ENCODE measurements at places on chromosomes 4 and X.

- no peak for DNase-seq
These were observed 96.7 kb downstream of the ITM2A start for GRCh38 chrX:79270401-79270800.

GRCh38 chrX:10709276-10709675 is 88.9 kb upstream of the MID1 start:
- DNase-seq = no peak

DNA sequence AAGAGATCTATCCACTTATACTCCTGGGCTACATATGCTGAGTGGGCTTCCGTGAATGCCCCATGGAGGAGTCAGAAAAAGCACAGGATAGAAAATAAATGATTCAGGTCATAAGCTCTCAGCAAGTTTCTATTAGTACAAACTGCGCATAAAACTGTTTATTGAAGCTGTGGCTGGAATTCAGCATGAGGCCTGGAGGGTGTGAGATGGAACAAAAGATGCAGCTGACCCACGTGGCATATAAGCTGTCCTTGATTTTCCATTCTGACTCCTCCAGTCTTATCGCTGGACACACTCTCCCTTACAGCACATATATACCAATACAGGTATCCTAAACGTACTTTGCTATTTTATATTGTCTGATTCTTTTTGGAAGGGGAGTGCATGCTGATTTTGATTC is 17.9 kb downstream of the GRXCR1 start:
- no peak for DNase-seq

GRCh38 chr4:569958-570667 is 6.0 kb downstream of the TMEM271 start:
- DNase-seq = no peak

DNA sequence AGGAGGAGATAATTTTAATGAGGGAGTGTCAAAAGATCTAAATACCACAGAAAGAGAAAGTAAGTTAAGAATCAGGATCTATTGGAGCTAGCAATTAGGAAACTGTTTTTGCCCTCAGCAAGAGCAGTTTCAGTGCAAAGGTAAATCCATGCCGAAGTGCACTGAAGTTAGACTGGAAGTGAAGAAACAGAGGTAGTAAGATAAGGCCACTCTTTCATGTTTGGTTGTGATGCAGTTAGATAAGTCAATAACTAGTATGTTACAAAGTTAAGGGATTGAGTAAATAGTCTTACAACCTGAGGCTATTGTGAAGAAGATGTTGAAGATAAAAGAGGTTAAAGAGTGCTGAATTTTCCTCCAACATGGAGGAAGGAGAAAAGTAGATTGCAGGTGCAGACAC is 46.7 kb upstream of the UCP1 start:
- DNase-seq = no peak

DNA sequence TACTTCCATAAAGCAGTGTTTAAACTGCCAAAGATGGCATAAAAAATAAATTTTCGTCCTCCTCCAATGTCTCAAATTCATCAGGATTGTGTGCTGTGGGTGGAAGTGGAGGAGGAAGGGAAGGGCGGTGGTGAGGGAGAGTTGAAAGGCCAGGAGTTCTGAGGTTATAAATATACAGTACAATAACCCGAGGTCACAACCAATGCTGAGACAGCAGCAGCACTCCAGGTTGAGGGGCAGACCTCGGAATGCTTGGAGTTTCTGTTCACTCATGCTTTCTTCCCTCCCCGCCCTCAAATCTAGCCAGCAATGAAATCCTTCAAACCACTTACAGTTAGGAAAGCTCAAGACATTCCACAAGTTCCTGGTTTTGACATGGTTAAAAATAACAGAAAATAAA is 134.0 kb upstream of the SMAD1 start:
- DNase-seq = no peak

- no peak for DNase-seq
These were observed 30.3 kb downstream of the SLC10A6 start for GRCh38 chr4:86818841-86819240.

DNA sequence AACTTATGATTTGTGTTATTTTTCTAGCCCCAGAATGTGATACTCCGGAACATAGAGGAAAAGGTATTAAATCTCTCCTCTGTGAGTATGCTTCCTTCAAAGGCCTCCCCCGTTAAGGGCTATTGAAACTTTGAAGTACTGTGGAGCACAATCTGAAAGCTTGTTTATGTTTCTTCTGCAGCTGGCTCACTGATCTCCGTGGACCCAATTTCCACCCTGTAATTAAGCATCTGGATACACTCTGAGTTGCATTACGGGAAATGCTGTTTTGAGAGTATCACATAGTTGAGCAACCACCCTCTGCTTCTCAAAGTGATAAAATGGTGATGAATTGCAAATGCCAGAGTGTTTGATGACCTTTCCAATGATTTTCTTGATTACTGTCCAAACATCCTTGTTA is 296.8 kb upstream of the PABPC5 start:
- DNase-seq = no peak

DNA sequence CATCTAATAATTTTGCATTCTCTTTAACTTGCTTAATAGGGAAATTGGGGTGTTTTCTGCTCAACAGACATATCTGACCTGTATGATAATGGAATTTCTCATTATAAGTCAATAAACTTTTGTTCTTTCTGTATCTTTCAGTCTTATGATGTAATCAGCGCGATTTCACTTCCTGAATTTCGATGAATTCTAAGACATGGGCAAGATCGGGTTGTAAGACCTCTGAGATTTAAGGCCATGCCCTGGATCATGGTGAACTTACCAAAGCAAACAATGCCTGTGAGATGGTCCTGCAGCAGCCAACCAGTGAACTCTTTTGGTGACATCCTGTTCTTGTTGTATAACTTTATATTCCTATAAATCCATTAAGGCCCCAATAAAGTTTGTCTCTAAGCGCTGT is 88.1 kb downstream of the NBDY start:
- DNase-seq = no peak

DNA sequence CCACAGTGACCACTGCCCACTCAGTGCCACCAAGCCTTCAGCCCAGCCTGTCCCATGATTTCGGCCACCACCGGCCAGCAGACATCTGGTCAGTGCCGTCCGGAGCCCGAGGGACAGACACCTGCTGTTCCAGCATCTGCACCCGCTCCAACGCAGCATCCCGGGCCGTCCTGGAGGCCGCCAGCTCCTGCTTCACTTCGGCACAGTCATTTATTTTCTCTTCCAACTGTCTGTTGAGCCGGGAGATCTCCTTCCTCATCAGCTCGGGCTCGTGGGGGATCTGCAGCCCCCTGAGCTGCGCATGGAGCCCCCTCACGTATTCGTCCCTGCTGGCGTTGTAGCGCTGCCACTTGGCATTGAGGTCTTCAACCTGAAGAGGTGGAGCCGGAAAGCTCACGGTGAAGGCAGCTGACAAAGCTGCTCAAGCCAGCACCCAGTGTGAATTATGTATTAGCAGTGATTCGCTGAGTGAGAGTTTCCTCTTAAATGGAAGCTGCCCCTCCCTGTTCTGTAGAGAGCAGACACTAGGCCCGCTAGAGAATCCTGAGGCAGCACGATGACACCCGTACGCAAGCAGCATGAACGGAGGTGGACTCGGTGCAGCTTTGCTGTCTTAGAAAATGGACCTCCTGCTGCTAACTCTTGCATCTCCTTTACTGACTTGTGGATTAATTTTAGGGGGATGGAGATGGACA is 11.4 kb downstream of the TNIP2 start:
- no peak for DNase-seq

GRCh38 chr4:183797445-183798300 is 107.4 kb upstream of the STOX2 start:
- peak; percentile 62 for DNase-seq

DNA sequence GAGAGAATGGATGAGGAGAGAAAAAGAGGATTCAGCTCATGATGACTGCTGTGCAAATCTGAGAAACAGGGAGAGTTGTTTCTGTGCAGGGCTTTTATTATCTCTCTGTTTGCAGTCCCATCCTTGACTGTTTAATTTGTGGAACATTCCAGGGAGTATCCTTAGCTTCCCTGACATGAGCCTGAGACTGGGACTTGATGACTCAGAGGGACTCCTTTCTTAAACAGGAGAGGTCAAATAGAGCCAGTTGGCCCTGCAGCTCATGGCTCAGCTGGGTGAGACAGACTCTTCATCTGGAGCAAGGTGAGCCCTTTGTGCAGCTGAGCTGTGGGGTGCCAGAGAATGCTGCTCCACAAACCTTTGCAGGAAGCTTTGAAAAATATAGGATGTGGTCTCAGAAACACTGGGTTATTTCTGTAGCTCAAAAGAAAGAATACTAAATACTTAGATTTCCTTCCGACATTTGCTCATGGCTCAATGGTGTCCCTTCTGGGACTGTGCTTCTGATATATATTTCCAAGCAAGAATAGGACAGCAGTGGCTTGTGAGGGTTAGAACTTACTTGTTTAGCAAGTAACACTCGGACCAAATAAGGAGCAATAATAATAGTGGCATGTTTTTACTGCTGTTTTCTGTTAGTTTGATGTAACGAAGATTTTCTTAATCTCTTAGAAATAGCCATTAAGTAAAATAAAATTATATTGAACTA is 14.5 kb downstream of the ARHGAP24 start:
- DNase-seq = peak; percentile 35

All from heart left ventricle (tissue), 16 donors.